GM03348 (cell line): ENCODE measurements at places on chromosomes 5 and 9.
A peak's percentile ranks its signal among the peaks of the same experiment; 100 is the strongest.

DNA sequence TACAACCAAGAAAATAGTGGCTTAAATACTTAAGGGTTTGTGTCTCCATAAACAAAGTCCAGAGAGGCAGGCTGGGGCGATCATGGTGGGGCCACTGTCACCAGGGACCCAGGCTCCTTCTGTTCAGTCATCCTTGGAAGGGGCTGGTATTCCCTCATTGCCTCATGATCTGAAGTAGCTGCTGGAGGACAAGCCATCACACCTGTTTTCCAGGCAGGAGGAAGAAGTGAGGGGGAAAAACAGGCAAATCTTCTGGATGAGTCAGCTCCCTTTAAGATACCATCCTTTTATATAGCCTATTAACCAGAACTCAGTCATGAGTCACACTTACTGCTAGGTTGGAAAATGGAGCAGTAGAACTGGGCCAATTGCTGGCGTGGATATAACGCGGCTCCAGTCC lies 92.3 kb downstream of the DAP start:
- no peak for DNase-seq

- DNase-seq: no peak
Observed at GRCh38 chr5:444226-444625, 1.2 kb downstream of the EXOC3 start.

GRCh38 chr5:126809916-126810315 lies 33.0 kb downstream of the LMNB1 start:
- DNase-seq: no peak

GRCh38 chr5:34486160-34486848 lies 169.8 kb upstream of the RAI14 start:
- DNase-seq: peak; percentile 82

GRCh38 chr9:128733256-128733655 lies 9.3 kb upstream of the ZDHHC12 start:
- peak; percentile 82 for DNase-seq

DNA sequence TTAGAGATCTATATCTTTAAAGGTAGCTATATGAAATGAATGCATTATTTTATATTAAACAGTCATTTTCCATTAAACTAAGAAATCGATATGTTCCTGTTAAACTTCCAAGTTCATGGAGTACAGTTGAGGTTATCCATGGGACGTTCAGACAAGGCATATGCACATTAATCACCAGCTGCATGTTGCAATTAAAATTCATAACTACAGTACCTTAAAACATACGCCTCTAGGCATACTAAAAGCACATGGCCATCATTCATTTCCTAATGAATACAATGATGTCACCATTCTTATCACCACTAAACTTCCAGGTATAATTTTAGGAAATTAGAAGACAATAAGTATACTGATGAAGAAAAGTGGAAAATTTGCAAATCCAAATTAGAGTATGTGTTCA lies 174.3 kb downstream of the CDH12 start:
- DNase-seq: no peak

DNA sequence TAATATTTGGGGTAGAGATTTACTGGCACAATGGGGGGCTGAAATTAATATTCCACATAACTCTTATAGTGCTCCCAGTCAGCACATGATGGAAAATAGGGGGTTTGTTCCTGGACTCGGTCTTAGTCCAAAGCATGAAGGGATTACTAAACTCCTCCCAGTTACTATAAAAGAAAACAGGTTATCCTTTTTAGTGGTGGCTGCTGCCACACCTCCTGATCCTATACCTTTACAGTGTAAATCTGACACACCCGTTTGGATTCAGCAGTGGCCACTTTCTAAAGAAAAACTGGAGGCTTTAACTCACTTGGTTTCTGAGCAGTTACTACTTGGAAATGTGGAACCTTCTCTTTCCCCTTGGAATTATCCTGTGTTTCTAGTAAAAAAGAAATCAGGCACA lies 572.9 kb upstream of the PTGER4 start:
- no peak for DNase-seq

DNA sequence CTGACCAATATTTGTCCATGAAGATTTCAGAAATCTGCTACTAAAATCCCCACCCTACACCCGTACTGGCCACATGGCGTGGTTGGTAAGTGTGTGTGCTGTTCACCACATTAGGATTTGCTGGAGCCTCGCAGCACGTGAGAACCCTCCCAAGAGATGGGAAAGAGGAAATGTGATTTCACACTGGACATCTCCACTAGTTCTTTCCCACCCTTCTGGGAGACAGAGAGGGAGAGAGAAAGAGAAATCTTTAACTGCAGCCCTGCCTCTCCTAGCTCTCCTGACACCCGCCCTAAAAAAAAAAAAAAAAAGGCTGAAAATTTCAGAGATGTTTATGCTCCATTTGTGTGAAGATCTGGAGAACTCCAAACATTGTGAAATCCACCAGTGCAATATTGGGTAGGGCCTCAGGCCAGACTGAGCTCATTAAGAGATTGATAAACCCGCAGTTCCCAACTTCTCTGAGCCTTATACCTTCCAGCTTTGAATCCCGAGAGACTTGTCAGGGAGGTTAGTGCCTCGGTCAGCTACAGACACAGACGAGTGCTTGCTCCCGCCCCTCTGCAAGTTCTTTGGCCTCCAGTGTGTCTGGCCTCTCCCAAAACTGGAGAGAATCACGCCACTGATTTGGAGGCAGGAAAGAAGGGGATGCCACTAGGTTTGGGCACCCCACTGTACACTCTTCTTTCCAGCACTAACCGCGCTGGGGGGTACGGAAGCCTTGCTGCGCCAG lies 1.9 kb downstream of the SPRY4 start:
- peak; percentile 58 for DNase-seq

DNA sequence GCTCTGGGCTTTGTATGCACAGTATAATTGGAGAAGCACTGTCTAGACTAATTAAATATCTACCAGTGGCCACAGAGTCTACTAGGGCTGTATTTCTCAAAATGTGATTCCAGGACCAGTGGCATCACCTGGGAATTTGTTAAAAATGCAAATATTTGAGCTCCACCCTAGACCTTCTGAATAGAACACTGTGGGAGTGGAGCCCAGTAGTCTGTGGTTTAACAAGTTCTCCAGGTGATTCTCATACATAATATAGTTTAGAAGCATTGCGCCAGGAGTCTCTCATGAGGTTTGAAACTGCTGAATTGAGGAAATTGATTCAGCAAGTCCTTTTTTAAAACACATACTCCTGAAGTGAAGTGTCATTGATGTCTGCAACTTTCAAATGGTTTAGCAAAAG lies 74.7 kb downstream of the FCHO2 start:
- DNase-seq: no peak

GRCh38 chr5:14415024-14415697 lies 166.4 kb upstream of the OTULINL start:
- no peak for DNase-seq

GRCh38 chr5:152262667-152263066 lies 142.4 kb downstream of the NMUR2 start:
- no peak for DNase-seq

GRCh38 chr5:1245905-1246576 lies 20.9 kb downstream of the SLC6A18 start:
- DNase-seq: no peak

GRCh38 chr5:68252673-68253623 lies 37.4 kb downstream of the PIK3R1 start:
- peak; percentile 75 for DNase-seq
